Stimulated activated CD4-positive, alpha-beta T cell treated with anti-CD3 and anti-CD28 coated beads, Interleukin-2, amount 100 ng/mL, for 4 hours (primary cell): ENCODE measurements at places on chromosomes 2 and 18.
A peak's percentile ranks its signal among the peaks of the same experiment; 100 is the strongest.

DNA sequence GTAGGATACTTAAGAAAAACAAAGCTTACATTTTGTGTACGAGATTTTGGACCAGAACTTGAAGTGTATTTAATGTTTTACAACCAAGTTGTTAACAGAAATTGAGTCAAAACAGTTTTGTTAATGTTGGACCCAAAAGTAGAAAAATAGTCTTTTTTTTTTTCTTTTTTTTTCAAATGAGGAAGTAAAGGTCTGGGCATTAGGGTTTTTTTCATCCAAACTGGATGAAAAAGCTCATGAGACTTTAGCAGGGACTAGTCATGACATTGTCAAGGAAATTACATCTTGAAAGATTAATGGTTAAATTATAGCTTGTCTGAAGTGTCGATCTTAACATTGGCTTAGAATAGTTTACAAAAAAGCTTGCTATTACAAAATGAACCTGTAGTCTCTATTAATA is 32.3 kb downstream of the CCNT2 start:
- no peak for DNase-seq

GRCh38 chr2:55155764-55156281 is 76.3 kb downstream of the CLHC1 start:
- no peak for DNase-seq

DNA sequence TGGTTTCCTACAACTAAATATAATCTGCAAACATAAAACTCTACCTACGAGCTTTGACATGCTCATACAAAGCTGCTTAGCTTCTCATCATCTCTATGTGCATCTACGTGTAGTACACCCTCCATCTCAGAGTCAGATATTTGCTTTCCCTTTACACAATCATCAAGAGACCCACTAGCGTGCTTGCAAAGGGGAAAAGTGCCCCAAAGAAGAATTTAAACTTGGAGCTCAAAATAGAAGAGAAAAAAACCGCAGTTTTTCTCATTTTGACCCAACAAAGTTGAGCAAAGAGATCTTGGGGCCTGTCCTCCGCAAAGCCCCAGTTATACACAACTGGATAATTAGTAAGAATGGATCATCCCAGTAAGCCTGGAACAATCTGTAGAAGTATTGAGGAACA is 104.1 kb downstream of the PAX3 start:
- DNase-seq, result no peak

DNA sequence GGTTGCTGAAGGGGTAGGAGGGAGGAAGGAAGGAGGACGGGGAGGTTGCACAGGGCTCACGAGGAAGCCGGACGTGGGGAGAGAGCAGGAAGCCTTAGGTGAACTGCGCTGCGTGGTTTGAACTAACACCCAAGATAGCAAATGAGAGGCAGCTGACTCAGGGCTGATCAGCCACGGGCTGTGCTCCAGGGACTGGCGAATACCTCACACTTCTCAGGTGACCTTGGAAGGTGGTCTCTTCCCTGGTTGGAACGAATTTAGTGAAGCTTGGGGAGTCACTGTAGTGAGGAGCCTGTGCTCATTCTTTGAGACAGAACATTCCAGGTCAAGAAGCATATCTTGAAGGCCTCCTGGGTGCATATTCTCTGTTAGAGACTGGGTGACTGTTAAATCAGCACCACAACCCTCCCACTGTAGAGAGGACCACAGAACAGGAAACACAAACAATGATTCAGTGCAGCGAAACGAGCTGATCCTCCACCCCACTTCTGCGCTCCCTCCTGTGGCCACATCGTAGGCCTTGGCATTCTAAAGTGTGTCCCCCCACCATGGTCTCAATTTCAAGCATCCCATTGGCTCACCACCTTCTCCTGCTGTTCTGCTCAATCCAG is 33.8 kb downstream of the TOGARAM2 start:
- DNase-seq, result peak; percentile 53

- DNase-seq, result no peak
These were observed 133.8 kb upstream of the ACVR2A start for GRCh38 chr2:147711031-147711430.

DNA sequence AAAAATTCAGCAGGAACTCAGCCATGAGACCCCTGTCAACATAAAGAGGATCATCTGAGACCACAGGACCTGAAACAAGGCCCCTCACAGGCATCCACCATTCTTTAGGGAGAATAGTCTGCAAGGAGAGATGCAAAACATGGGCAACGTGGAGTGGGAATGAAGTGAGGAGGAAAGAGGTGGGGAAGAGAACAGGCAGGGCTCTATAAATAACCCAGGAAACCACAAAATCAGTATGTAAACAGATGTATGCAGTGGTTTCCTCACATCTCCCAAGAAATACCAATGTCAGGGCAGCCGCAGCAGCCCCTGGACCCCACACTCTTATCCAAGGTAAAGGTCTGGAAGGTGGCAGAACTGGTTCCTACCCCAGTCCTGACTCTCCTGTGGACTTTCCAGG is 168.5 kb downstream of the EN1 start:
- DNase-seq, result no peak

- no peak for DNase-seq
These were observed 241.2 kb upstream of the HS6ST1 start for GRCh38 chr2:128559533-128560515.

DNA sequence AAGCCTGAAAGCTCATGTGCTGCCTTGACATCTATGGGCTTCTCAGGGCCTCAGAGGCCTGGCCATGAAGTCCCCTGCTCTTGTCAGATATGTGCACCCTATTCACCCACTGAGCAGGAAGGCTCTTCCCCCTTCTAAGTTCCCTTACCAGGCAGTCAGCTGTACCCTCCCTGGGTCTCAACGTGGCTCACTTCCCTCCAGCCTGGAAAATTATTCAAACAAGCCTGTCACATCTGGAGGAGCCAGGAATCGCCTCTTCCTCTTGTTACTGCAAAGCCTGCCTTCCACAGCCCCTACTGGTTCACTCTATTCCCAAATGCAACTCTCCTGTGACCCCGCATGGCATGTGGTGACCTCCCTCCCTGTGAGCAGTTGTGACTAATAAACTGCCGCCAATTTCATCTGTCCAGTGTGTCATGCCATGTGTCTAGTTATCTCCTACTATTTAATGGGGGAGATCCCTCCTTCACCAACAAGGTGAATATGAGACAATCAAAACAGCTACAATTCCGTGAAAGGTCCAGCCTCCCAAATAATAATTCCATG is 8.4 kb upstream of the SERPINB8 start:
- no peak for DNase-seq

DNA sequence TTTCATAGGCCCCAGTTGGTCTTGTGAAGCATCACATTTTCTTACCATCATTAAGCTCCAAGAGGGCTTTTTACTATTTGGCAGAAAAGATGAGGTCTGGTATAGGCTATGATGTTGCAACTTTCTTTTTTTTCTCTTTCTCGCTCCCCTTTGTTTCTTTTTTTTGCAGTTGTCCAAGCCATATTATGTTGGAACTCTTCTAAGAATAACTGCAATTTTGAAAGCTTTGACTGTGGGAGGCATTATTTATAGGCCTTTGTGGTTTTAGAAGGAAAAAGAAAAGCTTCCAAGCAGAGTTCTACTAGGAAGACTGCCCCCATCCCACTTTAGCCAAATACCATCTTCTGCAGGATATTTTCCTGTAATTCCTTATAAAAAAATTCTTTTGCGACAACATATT is 571.6 kb downstream of the ARHGAP15 start:
- DNase-seq, result no peak

GRCh38 chr18:48922226-48922800 is 28.5 kb downstream of the SMAD7 start:
- no peak for DNase-seq

DNA sequence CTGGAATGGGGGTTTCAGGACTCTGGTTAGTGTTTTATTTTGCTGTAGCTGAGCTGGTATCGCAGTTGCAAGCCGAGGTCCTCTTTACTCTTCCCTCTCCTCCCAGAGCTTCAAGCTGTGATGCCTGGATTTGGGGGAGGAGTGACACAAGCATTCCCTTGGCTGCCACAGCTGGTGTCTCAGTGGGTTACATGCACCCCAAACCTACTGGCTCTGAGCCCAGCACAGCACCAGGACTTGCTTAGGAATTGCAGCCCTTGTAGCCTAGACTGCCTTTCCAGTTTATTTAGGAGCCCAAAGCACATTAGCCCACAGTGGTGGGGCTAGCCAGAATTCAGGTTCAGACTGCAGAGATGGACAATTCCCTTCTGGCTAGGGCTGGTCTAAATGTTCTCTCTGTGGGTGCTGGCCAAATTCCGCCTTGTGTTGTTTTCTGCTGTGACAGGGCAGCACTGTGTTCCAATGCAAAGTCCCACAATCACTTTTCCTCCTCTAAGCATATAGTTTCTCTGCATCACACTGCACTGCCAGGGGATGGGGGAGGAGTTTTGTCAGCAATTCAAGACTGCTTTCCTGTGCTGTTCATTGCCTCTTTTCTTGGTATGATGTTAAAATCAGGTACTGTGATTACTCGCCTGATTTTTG is 122.8 kb downstream of the SLC4A10 start:
- no peak for DNase-seq

- peak; percentile 76 for DNase-seq
These were observed at the start of gene SUCLG1 for GRCh38 chr2:84459018-84459943. SUCLG1 (minus strand) TSS chr2:84459280; CDS start chr2:84459269, 11 bp downstream.

DNA sequence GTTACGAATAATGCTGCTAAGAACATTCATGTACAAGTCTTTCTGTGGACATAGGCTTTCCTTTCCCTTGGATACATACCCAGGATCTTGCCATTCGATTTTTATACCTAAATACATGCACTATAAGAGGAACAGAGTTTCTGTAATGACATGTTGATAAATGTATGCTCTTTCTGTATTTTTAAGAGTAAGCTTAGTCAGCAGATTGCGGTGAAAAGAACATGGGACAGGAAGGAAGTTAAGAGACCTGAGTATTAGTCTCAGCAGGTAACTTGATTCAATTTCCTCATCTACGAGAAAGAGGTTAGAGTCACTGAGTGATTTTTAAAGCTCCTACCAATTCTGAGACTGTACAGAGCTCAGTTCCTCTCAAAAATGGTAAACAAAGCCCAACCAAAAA is 2.6 kb upstream of the TLK1 start:
- DNase-seq, result no peak

DNA sequence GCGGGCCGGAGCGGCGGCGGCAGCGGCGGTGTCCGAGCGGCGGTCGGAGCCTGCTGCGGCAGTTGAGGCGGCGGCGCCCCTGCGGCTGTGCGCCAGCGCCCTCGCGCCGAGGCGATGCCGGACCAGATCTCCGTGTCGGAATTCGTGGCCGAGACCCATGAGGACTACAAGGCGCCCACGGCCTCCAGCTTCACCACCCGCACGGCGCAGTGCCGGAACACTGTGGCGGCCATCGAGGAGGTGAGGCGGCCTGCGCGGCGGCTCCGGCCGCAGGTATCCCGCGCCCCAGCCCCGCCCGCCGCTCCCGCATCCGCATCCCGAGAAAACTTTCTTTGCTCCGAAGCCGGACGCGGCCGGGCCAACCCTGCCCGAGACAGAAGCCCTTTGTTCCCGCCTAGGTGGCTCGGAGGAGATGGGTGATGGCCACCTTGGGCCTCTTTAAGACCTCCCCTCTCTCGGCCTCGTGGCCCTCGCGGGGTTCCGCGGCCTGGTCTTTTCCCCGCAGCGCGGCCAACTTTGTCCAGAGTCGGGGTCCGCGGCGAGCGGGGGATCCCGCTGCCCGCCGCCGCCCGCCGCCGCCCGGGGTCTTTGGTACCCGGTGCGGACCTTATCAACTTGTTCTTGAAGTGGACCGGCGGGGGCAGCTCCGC is 504 bp downstream of the ASAP2 start:
- DNase-seq, result no peak

DNA sequence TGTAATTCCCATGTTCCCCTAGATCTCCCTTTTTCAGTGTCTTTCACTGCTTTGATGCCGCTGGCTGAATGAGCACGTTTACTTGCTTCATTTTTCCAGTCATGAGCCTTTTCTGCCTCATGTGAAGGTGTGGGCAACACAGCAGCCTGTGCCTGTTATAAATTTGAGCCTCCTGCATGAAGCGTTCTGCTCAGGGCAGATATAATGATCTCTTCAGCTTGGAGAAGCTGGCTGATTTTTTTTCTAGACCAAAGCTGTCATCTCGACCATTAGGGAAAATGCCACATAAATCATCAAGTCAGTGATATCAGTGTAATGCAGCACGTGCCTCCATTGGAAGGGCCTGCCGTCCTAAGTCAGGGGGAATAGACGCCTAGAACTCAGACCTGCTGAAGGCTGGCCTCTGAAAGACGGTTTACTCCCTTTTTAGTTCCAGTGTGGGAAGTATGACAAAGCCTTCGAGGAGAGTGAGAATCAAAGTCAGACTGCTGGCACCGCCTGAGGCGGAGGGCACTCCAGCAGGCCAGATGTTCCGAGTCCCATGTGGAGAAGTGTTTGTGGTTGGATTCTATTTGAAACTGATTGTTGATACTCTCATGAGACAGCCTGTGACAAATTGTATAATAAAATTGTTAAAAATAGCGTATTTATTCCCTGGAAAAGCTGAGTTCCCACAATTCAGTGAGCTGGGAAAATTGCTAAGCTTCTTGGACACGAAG is 196.5 kb downstream of the MYO1B start:
- DNase-seq, result no peak

GRCh38 chr2:19272039-19272438 is 86.4 kb downstream of the OSR1 start:
- no peak for DNase-seq

GRCh38 chr2:238425979-238426567 is 654 bp upstream of the ASB1 start:
- DNase-seq, result no peak

- DNase-seq, result peak; percentile 43
These were observed 60.9 kb downstream of the LDLRAD4 start for GRCh38 chr18:13279181-13280069.

GRCh38 chr2:42217914-42218313 is 48.8 kb downstream of the EML4 start:
- no peak for DNase-seq

GRCh38 chr18:10690035-10690329 is 164.2 kb downstream of the NAPG start:
- DNase-seq, result no peak

DNA sequence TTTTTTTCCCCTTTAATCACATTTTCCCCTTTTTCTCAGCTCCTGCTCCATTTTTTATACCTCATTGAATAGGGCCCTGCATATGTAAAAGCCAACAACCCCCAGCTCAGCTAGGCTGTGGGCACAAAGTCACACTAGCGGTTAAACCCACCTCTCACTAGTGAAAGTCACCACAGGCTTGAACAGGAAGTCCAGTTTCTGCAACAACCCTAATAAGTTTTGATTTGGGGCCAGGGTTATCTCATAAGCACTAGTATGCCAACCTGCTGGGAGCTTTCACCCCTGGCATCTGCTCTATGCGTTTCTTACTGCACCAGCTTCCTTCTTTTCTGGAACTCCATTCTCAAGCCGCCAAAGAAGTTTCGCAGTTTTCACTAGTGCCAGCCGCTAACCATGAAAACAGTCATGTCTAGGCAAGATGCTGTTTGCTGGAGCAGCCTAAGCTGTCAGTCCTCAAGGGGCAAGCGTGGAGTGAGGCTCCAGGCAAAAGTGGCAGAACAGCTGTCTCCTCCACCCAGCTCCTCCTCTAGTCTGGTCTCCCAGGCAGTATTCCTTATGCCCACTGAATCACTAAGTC is 197.0 kb upstream of the MEIS1 start:
- DNase-seq, result no peak

GRCh38 chr2:56582570-56582969 is 398.8 kb downstream of the CCDC85A start:
- no peak for DNase-seq
